ENCODE measurements at places on chromosomes 5 and 9. TPM values are rescaled to one million over a fixed set of nuclear protein-coding genes. Genes with fewer than 3 reads are reported as not detected.

DNA sequence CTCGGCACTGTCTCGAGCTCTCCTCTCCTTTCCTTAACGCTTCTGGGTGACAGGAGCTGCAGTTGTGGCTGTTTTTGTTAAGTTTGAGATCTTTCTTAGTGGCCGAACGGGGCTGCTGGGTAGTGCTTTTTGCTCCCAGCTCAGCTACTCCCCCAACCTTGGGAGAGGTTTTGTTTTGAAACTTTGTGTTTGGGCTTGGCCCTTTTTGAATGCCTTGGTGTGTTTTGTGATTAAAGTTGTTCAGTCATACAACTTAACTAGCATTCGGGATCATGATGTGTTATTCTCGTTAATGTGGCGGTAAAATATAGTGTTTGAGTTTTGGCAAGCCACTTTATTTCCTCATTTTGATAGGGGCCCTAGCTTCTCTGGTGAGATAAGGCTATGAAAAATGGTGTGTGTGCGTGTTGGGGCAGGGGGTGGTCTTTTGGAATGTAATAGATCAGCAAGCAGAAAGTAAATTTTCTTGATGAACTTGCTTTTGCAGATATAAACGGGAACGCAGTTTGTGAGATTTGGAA is 1.1 kb downstream of the KDM3B start:
- DNase-seq: no peak
- peak overlapping the region; percentile 86 for H3K4me3 ChIP-seq
- no peaks in the 10 kb centered on the region for H3K27me3 ChIP-seq
- H3K4me1 ChIP-seq: peaks cover 73% of the 10 kb centered on the region
- H3K27ac ChIP-seq: peak overlapping the region; percentile 95
- peaks cover 9% of the 10 kb centered on the region for H3K36me3 ChIP-seq

Gene ANKRD20A1
- polyA plus RNA-seq: 5.6 TPM

GRCh38 chr5:158952951-158953350 is 146.8 kb downstream of the EBF1 start:
- DNase-seq: no peak
- H3K4me3 ChIP-seq: no peak overlapping the region
- no peaks in the 10 kb centered on the region for H3K27me3 ChIP-seq
- H3K36me3 ChIP-seq: no peaks in the 10 kb centered on the region

DNA sequence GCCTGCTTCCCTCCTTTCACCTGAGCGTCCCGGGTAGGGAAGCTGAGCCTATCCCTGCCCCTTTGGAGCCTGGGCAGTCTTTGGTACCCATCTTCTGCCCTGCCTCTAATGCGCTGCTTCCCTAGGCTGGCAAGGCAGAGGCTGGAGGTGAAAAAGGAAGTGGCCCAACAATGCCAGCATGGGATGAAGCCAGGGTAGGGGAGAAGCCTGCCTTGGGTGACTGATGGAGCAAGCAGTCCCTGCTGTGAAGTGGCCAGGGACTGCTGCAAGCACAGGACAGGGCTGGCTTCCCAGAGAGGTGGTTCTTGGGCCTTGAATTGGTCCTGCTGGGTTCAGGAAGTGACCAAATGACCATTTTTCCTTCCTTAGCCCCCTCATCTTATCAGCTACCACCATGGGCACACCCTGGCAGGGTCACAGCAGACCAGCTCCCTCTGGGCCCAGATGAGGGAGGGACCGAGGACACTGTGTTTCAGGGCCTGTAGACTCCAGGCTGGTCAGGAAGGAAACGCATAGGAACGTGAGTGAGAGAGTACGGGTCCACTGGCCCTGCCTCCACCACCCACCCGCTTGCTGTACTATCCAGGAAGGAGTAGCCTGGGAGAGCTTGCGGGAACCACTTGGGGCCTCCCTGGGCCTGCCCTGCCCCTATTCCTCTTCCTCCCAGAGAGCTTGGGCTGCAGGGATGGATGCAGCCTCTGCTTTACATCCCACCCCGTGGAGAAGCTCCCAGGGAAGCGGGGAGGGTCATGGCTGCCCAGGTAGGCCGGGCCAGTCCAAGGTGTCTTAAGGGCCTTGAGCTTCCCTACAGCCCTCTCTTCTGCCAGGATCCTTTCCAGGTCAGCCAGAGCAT is 102.6 kb downstream of the DAB2IP start:
- peak overlapping the region; percentile 50 for H3K27ac ChIP-seq
- H3K36me3 ChIP-seq: peaks cover 26% of the 10 kb centered on the region
- peaks cover 94% of the 10 kb centered on the region for H3K4me1 ChIP-seq
- H3K27me3 ChIP-seq: no peaks in the 10 kb centered on the region

DNA sequence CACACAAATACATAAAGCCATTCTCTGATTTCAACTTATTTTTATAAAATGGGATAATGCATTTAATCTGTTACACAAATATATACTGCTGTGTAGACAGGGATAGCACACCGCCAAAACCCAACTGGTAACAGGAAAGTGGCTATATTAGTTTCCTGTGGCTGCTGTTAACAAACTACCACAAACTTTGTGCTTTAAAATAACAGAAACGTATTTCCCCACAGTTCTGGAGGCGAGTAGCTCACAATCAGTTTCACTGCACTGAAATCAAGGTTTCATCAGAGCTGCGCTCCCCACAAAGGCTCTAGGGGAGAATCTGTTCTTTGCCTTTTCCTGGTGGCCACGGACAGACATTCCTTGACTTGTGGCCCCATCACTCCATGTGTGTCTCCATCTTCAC is 94.0 kb downstream of the MLLT3 start:
- no peaks in the 10 kb centered on the region for H3K27me3 ChIP-seq
- no peaks in the 10 kb centered on the region for H3K4me1 ChIP-seq
- no peaks in the 10 kb centered on the region for H3K36me3 ChIP-seq
- H3K27ac ChIP-seq: no peak overlapping the region

DNA sequence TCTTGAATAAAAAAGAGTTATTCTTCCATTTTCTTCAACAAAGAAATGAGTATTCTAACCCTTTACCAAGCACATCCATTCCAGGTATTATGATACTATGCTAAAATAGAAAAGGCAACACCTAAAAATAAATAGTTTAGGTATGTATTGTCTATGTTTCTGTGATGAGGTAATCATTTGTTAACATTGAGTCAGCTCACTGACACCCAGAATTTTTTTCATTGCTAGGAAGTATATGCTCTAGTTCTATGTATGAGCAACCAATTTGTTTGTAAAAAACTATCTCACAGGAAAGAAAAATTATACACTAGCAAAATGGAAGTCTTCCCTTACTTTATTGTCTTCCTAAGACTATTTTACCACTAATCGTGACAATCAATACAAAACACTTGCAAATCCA is 615.6 kb upstream of the GRIN3A start:
- H3K27ac ChIP-seq: no peak overlapping the region
- H3K4me3 ChIP-seq: no peak overlapping the region
- DNase-seq: no peak
- H3K36me3 ChIP-seq: no peaks in the 10 kb centered on the region

Gene SLC4A9
- polyA plus RNA-seq: 0.01 TPM

Gene CCDC192
- polyA plus RNA-seq: not detected

Gene ZFP2
- polyA plus RNA-seq: 2.1 TPM

GRCh38 chr9:71767163-71767775 is 1.0 kb downstream of the CEMIP2 start:
- H3K36me3 ChIP-seq: no peaks in the 10 kb centered on the region
- H3K27me3 ChIP-seq: no peaks in the 10 kb centered on the region
- H3K27ac ChIP-seq: peak overlapping the region; percentile 99
- no peak for DNase-seq
- H3K4me3 ChIP-seq: peak overlapping the region; percentile 87

DNA sequence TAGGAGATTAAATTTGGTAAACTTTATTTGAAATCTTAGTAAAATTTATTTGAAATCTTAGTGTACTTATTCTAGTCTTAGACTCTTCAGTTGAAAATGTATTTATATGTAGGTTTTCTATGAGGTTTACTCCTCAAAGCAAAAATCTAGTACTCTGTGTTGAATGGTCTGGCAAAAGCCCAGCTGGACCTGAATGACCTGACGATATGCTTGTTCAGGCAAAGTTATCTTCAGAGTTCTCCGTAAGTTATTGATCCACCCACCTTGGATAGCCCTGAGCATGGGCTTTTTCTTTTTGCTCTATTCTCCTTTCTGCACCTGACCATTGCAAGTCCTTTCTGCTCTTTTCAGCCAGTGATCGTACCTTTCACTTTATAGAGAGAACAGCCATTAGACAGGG is 158.4 kb downstream of the MAN2A1 start:
- no peak overlapping the region for H3K4me3 ChIP-seq
- no peaks in the 10 kb centered on the region for H3K27me3 ChIP-seq
- no peak for DNase-seq
- no peak overlapping the region for H3K27ac ChIP-seq

DNA sequence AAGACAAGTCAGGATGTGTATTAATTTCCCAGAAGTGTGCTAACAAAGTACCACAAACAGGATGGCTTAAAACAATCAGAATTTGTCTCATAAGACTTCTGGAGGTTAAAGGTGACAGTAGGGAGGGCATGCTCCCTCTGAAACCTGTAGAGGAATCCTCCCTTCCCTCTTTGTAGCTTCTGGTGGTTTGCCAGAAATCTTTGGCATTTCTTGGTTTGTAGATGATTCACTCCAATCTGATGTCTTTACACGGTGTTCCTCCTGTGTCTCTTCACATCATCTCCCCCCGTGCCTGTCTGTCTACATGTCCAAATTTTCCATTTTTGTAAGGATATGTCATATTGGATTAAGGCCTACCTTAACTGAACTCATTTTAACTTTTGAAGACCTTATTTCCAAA is 471.5 kb downstream of the ZNF608 start:
- peaks cover 12% of the 10 kb centered on the region for H3K4me1 ChIP-seq
- H3K27ac ChIP-seq: no peak overlapping the region
- no peaks in the 10 kb centered on the region for H3K27me3 ChIP-seq
- DNase-seq: no peak

DNA sequence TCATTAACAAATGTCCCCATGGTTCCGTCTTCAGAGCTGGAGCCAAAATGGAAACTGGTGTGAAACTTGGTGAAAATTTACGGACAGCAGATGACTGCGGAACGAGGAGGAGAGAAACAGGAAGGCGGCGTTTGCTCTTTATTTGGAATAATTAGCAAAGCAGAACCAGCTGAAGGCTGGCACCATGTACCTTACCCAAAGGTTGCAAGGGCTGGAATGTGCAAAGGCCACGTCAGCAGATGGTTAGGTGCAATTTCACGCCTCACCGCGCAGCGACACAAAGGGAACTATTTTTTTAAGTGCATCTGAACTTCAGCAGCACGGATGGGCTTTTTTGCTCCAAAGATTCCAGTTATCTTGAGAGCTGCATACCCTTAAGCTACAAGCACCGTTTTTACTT is 127.4 kb downstream of the COL23A1 start:
- H3K4me1 ChIP-seq: peaks cover 11% of the 10 kb centered on the region
- DNase-seq: no peak
- no peaks in the 10 kb centered on the region for H3K27me3 ChIP-seq
- no peaks in the 10 kb centered on the region for H3K36me3 ChIP-seq

Gene SPINK5
- polyA plus RNA-seq: 3.4 TPM

GRCh38 chr5:78354066-78354670 is 6.2 kb upstream of the SCAMP1 start:
- DNase-seq: no peak
- H3K27ac ChIP-seq: no peak overlapping the region
- H3K4me3 ChIP-seq: no peak overlapping the region

GRCh38 chr5:150068961-150069645 is 17.3 kb downstream of the CSF1R start:
- no peak for DNase-seq
- no peak overlapping the region for H3K4me3 ChIP-seq
- H3K27ac ChIP-seq: no peak overlapping the region
- peaks cover 7% of the 10 kb centered on the region for H3K4me1 ChIP-seq
- H3K27me3 ChIP-seq: no peaks in the 10 kb centered on the region

Gene SLC6A7
- polyA plus RNA-seq: not detected

GRCh38 chr9:109718861-109719260 is 61.1 kb upstream of the PALM2AKAP2 start:
- H3K27ac ChIP-seq: no peak overlapping the region
- no peak overlapping the region for H3K4me3 ChIP-seq
- no peaks in the 10 kb centered on the region for H3K27me3 ChIP-seq
- H3K4me1 ChIP-seq: no peaks in the 10 kb centered on the region
- no peak for DNase-seq
- H3K36me3 ChIP-seq: no peaks in the 10 kb centered on the region

GRCh38 chr5:73950441-73950873 is 324.5 kb downstream of the ARHGEF28 start:
- no peaks in the 10 kb centered on the region for H3K36me3 ChIP-seq
- peaks cover 14% of the 10 kb centered on the region for H3K27me3 ChIP-seq
- no peak overlapping the region for H3K4me3 ChIP-seq
- H3K4me1 ChIP-seq: peaks cover 9% of the 10 kb centered on the region

- peak overlapping the region; percentile 52 for H3K27ac ChIP-seq
- no peak overlapping the region for H3K4me3 ChIP-seq
- H3K36me3 ChIP-seq: no peaks in the 10 kb centered on the region
- no peak for DNase-seq
- H3K4me1 ChIP-seq: peaks cover 49% of the 10 kb centered on the region
These were observed 34.1 kb upstream of the PLIN2 start for GRCh38 chr9:19161257-19162025.

DNA sequence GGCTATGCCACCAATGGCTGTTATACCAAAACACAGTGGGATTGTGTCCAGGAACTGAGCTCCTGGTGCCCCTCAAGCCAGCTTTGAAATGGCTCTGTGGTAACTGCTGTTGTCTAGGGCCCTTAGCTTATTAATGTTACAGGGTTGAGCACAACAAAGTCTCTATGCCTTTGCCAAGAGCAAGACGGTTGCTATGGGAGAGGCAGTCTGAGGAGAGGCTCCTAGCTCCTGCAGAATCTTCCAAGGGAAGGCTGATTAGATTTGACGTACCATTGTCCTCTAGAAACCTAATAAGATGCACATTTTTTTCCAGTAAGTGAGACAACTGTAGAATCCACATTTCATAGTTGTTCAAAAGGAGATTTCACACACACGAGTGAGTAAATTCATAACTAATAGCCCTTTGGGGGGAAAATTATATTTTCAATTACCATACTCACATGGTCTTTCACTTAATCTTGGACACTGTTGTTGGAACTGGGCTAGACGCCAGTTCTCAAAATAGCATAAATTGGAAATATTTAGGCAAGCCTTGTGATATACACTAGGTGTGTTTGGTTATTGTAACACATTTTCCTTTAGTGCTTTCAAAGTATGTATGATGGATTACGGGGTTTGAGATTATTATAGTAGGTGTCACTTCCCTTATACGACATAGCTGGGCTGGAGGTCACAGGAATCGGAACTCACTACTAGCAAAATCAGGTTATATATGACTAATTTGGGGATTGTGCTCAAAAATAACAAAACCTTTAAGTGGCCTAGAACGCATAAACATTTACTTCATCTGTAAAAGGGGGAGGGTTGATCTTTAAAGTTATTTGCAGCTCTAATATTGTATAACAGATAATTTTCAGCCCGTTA is 186.3 kb upstream of the EGFLAM start:
- no peaks in the 10 kb centered on the region for H3K27me3 ChIP-seq
- H3K4me1 ChIP-seq: no peaks in the 10 kb centered on the region
- H3K36me3 ChIP-seq: no peaks in the 10 kb centered on the region
- H3K27ac ChIP-seq: no peak overlapping the region

- H3K4me1 ChIP-seq: peaks cover 13% of the 10 kb centered on the region
- H3K36me3 ChIP-seq: peaks cover 49% of the 10 kb centered on the region
- DNase-seq: no peak
- no peaks in the 10 kb centered on the region for H3K27me3 ChIP-seq
- no peak overlapping the region for H3K4me3 ChIP-seq
These were observed 171.4 kb downstream of the RAPGEF6 start for GRCh38 chr5:131463656-131464055.

GRCh38 chr9:77896938-77897667 is 134.5 kb downstream of the GNAQ start:
- H3K27ac ChIP-seq: no peak overlapping the region
- H3K4me3 ChIP-seq: no peak overlapping the region
- H3K36me3 ChIP-seq: no peaks in the 10 kb centered on the region
- H3K4me1 ChIP-seq: peaks cover 15% of the 10 kb centered on the region
- H3K27me3 ChIP-seq: no peaks in the 10 kb centered on the region

- no peak for DNase-seq
- peaks cover 17% of the 10 kb centered on the region for H3K27me3 ChIP-seq
- peak overlapping the region; percentile 15 for H3K27ac ChIP-seq
- H3K36me3 ChIP-seq: no peaks in the 10 kb centered on the region
These were observed 2.8 kb downstream of the OSMR start for GRCh38 chr5:38848637-38849036.
